MV-4-11 (cell line): ENCODE measurements at places on chromosomes 1 and 21.
A peak's percentile ranks its signal among the peaks of the same experiment; 100 is the strongest.

DNA sequence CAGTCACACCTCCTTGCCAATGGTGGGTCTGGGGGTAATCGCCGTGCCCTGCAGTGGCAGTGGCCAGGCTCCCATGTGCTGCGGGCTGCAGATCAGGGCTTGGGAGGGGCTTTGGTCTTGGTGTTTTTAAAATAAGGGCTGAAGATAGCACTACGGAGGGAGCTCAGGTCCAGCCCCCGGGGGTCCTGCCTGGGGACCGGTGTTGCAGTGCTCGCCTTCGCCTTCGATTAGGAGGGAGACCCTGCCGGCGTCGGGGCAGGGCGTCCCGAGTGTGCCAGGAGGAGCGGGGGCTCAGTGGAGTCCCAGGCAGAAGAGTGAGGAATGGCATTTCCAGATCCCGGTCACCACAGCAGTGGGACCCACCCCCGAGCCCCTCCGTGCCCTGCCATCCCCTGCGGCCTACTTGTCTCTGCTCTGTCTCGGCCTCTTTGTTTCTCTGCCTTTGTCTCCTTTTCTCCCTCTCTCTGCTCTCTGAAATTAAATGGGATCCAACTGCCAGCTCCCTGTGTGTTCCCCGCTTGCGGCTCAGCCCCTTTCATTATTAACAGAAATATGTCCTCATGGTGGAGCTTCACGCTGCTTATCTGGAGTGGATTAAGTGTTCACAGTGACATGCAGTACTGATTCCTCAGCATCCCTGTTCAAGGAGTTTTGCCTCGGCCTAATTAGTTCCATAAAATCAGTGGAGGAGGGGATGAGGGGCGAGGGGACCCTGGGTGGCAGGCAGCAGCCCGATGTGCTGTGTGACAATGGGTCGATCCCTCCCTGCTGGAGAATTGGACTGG is 44.4 kb downstream of the DMRTB1 start:
- DNase-seq, result no peak

GRCh38 chr21:32137266-32137665 is 141.6 kb downstream of the MIS18A start:
- no peak for DNase-seq

- no peak for DNase-seq
Measured at GRCh38 chr1:207062058-207062457, 9.0 kb downstream of the PFKFB2 start.

GRCh38 chr1:230790026-230790425 is 42.8 kb downstream of the CAPN9 start:
- no peak for DNase-seq

DNA sequence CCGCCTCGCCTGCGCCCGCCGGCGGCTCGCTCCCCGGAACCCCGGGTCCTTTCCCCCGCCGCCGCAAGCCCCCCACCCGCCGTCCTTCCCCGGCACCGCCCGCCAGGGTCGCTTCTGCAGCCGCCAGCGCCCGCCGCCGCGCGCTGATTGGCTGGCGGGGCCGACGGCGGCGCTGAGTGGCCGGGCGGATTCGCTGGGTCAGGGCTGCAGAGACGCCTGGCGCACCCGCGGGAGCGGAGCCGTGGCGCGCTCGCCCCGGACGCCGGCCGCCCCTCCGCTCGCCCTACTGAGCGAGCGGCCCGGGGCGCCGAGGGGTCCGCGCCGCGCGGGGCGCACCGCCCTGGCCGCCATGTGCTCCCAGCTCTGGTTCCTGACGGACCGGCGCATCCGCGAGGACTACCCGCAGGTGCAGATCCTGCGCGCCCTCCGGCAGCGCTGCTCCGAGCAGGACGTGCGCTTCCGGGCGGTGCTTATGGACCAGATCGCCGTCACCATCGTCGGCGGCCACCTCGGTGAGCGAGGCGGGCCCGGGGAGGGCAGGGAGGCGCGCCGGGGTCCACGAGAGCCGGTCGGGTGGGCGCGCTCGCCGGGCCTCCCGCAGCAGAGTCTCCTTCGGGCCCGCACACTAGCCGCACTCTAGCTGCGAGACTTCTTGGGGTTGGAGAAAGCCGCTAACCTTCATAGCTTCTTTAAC is at the start of gene RIMKLA:
RIMKLA (plus strand) TSS at position 207 of the 694 bp plus-strand sequence; CDS start at position 350, 143 bp downstream.
- DNase-seq, result peak; percentile 24
